Nephron progenitor cell (in vitro differentiated cells): ENCODE measurements at places on chromosomes 6 and 20.

DNA sequence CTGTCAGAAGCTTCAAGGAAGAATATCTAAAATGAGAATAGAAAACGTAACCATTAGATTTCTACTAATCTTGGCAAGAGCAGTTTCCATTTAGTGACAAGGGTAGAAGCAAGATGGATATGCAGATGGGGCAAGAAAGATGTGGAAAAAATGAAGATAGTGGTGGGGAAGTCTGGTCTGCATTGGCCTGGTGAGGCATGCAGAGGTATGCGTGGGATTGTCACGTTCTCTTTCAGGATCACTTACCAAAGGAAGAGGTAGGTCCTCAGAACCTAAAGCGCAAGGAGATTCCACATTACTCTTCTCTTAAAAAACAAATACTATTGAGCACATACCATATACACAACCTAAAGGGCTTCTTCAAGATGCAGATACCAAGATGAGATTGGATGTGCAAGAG, 238.7 kb downstream of the UST start:
- DNase-seq: no peak

DNA sequence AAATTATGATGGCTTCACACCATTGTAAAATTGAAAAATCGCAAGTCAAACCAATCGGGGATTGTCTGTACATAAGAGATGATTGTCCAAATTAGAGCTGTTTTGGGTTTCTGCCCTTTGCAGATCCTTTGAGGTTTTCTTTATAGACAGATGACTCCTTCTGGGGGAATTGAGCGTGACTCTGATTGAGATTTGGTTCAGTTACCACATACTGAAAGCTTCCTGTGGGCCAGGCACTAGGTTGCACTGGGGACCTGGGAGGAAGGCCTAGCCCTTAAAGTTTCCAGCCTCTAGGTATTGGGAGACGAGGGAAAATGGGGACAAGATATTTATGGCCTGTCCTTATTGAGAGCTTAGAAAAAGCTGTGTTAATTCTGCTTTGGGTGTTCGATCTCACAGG, 9.2 kb downstream of the VAPB start:
- DNase-seq: no peak

- DNase-seq: no peak
These were observed 189.4 kb downstream of the ZFP64 start for GRCh38 chr20:52001999-52002666.

- no peak for DNase-seq
These were observed 54.1 kb downstream of the PPP1R3G start for GRCh38 chr6:5138995-5139827.

DNA sequence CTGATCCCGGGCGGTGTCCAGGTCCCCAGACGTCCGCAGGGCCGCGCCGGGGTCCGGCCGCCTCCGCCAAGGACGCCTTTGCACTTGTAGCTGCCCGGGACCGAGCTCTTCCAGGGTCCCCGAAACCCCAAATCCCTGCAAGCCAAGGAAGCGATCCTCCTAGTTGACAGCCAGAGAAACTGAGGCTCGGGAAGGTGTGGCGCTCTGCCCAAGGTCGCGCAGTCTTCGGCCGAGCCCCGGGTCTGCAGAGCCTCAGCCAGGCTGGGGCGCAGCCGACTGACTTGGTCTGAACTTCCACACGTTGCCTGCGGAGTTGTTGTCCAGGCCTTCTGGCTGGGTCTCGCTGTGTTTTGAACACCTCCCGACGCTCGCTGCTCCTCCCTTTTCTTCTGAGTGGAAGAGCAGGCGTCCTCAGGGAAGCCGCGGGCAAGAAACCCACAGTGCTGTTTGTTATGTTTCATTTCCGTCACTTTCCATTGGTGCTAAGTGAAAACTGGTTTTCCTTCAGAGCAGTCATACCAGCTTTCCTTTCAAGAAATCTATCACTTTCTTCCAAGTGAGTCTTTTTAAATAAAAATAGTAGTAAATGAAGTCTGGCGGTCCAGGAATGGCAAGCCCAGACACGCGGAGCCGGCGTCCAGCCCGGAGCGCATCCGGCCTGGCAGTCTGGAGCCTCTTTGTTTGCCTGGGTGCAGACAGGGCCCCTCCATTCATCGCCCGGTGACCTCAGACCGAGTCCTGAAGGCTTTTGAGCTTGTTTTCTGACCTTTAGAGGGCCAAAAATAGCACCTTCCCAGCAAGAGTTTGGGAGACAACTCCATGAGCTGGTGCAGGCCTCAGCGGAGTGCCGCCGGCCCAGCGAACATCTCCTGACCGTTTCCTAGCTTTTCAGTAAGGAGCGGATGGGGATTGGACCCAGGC, 698 bp downstream of the FAM210B start:
- peak; percentile 38 for DNase-seq

GRCh38 chr6:87330961-87331360, 1.9 kb upstream of the GJB7 start:
- no peak for DNase-seq

DNA sequence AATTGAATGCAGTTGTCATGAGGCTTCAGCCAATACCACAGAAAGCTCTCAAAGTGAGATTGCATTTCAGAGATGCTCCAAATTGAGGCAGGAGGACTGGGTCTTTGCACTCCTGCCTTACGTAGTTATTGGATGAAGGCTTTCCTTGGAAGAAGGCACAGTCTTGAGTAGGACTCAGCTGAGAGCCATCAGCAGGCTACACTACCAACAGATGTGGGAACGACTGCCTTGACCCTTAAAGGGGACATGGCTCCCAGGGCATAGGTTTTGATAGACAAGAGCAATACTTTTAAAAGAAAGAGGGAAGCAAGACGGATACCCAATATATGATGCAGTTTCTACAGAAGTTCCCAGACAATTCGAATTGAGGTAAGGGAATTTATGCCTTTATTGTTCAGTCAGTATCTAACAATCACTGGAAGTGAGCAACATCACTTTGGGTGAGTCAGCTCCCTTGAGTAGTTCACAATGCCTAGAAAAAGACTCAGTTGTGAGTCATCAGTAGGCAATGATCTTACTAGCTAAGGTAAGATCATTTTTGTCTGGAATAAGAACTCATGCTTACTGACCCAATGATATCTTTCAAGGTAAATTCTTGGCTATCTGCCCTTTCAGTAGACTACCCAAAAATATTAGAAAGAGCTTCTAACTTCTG, 390.8 kb downstream of the GJA1 start:
- DNase-seq: no peak

- DNase-seq: no peak
These were observed 93.7 kb upstream of the SRSF6 start for GRCh38 chr20:43364001-43364400.

- no peak for DNase-seq
These were observed 31.5 kb downstream of the SULF2 start for GRCh38 chr20:47753576-47754387.

GRCh38 chr6:30074331-30075093, 1.1 kb downstream of the RNF39 start:
- peak; percentile 31 for DNase-seq

DNA sequence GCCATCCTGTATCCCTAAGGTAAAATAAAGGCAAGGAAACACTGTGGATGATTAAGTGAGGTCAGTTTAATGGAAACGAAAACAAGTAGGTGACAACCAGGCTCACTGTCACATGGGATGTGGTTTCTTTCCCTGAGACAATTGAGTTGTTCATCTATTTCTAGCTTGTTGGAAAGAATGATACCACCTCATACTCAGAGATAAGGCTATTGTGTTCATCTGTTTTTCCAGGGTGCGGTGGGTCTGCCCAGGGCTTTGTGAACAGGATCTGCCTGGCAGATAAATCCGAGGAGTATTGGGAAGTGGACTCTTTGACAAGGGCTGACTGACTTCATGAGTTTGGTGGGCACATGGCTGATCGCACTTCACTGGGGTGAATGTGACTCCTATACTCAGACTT, 80.8 kb upstream of the TIAM2 start:
- no peak for DNase-seq

GRCh38 chr6:34015586-34015985, 130.3 kb downstream of the GRM4 start:
- no peak for DNase-seq

DNA sequence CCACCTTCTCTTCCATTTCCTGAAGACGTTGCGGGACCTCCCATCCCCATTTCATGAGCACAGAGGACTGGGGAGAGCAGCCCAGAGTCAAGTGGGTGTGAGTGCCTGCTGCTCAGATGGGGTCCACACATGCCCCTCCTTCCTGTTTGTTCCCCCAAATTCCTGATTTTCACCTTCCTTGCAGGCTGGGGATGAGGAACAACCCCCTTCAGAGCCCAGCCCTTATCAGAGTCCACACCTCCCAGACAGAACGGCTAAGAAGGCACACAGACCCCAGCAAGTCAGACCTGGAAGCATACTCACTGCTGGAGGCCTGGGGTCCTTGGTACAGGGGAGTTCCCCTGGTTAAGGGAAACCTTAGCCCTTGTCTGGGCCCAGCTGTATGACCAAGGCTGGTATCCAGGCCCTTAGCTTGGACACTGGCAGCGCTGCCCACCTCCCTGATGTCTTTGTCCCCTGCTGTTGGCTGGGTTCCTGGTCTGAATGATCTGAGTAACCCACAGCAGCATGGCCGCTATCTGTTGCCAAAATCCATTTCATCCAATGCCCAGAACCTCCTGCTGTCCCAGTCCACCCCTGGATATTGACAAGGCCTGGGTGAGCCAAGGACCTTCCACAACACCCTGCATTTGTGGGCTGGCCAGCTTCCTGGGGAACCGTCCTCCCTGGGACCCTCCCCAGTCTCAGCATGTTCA, 230.9 kb downstream of the SYNDIG1 start:
- DNase-seq: no peak

DNA sequence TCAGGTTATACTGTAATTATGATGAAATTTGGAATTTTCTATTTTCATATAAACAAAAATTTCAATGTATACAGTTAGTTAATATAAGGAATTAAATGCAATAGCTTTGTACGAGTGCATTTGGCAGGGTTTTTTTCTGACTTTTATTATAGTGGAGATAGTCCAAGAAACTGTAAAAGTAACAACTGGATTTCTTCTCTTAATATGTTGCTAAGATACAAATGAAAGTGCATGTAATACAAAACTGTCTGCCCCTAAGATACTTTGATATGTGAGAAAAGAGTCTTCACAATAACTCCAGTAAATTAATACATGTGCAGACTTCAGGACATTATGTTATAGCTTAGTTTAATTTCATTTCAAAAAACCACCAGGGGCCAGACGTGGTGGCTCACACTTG, 721.4 kb downstream of the CBLN4 start:
- no peak for DNase-seq

DNA sequence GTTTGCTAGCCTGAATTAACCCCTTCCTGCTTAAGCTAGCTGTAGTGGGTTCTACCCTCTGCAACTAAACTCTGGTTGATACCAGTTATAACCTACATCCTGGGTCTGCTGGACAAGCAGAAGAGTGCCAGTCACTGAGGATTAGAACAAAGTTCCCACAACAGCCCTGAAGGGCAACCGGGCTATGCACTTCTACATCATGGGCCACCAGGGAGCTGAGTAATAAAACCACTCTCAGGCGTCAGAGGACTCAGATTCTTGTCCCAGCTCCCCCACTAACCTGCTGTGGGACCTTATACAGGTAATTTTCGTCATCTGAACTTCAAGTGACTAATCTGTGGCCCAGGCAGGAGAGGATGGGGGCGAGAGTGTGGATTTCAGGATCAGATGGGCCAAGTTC, 56.8 kb downstream of the EYA2 start:
- DNase-seq: no peak

- DNase-seq: no peak
These were observed 138.3 kb upstream of the INSM1 start for GRCh38 chr20:20229595-20229994.

DNA sequence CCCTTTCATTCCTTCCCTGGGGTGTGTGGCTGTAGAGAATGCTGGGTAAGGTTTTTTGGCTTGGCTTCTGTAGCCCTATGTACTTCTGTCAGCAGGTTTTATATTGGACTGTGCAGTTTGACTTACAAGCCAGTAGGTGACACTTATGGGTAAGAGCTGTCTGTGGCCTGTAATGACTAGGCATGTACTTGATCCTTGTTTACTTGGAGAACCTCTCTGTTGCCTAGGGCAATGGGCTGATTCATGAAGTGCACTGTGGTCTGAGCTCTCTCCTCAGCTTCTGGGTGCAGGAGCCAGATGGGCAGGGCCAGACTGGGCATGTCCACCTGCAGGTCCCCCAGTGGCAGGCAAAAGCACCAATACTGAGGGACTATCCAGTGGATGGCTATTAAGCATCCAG, 544.6 kb downstream of the ADGRB3 start:
- no peak for DNase-seq

- no peak for DNase-seq
These were observed 607.3 kb downstream of the CDH26 start for GRCh38 chr20:60565551-60565950.

GRCh38 chr6:80336911-80337310, 230.4 kb downstream of the BCKDHB start:
- DNase-seq: no peak

DNA sequence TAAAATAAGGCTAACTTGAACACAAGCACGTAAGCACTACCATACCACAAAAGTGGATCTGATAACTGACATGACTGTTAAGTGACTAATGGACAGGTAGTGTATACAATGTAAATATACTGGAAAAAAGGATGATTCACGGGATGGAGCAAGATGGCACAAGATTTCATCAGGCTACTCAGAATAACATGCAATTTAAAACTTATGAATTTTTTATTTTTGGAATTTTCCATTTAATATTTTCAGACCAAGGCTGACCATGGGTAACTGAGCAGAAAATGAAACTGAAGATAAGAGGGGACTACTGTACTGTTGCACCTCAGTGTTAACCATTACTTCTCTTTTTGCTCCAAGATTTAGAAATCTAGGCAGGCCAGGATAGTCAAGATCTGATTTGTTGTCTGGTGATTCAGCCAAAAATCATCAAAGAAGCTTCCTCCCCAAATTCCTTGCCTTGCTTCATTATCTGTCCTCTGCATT, 45.4 kb downstream of the TPBG start:
- no peak for DNase-seq

DNA sequence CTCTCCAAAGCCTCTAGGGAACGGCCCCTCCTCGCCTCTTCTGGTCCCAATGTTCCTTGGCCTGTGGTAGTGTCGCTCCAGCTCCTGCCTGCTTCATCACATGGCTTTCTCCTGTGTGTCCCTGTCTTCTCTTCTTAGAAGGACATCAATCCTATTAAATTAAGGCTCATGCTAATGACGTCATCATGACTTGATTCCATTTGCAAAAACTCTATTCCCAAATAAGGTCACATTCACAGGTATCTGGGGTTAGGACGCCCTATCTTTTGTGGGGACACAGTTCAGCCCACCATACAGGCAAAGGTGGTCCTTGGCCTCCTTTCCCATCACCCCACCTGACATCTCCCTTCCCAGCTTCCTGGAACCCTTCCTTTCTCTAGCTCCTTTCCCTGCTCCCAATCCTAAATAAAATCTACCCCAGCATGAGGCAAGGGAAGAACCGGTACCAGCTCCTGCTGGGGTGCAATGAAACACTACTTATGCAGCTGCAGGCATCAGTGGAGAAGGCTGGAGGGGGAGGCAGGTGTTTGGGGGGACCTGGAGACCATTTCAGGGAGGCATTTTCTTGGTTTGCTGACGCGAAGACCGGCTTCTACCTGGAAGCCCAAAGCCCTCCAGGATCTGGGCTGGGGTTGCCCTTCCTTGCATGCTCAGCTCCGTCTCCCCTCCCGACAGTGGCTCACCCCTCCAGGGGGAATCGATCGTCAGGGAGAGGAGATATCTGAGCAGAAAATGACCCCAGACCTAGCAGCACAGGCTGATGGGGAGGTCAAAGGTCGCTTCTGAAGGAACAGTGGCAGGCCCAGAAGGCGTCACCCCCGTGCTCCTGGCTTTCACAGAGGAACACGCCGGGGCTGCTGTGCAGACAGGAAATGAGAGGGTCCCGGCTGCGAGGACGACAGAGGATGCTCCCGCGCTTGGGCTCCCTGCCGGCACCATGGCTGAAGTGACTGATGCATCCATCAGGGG, 71.7 kb upstream of the QKI start:
- DNase-seq: no peak

- DNase-seq: no peak
These were observed 6.2 kb downstream of the SNTA1 start for GRCh38 chr20:33437141-33437911.
